HEK293T (cell line): ENCODE measurements at places on chromosomes 7 and 10.

GRCh38 chr7:75987805-75988567, 6.4 kb downstream of the TMEM120A start:
- no peak for DNase-seq

DNA sequence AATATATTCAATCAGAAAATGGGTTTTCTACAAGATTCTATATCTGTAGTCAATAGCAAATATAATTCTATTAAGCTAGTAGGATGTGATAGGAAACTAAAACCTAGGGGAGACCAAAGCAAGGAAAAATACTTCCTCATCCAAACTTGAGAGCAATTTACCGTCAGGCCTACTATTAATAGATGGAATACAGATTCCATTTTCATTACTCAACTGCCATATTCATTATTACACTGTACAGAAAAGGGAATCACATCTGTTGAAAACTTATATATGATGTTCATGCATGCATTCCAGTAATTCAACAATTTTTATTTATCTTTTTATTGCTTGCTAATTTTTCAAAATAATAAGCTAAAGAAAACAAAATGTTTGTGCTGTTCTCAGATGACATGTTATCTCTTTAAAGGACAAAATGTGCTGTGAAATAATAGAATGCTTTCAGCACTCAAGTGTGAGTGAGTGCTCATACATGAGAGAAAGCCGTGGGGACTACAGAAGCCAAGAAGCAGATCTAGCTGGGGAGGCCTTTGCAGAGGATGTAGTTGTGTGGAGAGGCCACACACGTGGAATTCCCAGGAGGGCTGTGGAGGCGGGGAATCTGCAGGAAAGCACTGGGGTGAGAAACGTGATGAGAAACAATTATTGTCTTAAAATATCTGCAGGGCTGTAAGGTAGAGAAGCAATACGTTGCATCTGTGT, 110.0 kb downstream of the EGFR start:
- peak; percentile 15 for DNase-seq

DNA sequence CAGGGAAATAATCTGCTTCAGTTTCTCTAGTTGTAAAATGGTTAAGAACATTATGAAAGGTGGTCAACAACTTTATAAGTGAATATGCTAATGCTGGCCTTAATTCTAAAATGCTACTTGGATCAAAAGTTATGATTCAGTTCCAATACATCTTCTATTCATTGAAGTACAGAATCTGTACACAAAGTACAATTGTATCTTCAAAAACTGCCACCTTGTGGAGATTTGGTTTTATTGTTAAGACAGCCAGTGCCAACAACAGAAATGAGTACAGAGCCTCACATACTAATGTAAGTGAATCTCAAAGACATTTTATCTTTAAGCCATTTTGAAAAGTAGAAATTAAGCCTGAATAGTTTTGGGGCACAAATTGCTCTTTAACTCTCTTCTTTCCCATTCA, 194.0 kb downstream of the CFTR start:
- no peak for DNase-seq

DNA sequence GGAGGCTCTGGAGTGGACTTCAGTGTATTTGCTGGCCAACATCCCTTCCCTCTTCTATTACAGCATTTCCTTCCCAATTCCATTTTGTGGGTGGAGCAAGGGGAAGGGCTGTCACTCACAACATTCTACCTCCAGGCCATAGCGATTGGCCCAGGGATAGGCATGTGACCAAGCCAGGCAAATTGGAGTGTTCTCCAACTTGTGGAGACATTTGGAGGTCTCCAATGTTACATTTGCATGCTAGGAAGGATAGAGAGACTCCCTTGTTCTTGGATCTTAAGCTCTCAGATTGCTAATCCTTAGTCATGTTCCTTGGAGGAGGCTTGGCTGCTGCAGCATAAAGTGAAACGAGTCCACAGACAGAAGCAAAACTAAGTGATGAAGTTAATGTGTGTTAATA, 95.6 kb upstream of the KIF5B start:
- no peak for DNase-seq

DNA sequence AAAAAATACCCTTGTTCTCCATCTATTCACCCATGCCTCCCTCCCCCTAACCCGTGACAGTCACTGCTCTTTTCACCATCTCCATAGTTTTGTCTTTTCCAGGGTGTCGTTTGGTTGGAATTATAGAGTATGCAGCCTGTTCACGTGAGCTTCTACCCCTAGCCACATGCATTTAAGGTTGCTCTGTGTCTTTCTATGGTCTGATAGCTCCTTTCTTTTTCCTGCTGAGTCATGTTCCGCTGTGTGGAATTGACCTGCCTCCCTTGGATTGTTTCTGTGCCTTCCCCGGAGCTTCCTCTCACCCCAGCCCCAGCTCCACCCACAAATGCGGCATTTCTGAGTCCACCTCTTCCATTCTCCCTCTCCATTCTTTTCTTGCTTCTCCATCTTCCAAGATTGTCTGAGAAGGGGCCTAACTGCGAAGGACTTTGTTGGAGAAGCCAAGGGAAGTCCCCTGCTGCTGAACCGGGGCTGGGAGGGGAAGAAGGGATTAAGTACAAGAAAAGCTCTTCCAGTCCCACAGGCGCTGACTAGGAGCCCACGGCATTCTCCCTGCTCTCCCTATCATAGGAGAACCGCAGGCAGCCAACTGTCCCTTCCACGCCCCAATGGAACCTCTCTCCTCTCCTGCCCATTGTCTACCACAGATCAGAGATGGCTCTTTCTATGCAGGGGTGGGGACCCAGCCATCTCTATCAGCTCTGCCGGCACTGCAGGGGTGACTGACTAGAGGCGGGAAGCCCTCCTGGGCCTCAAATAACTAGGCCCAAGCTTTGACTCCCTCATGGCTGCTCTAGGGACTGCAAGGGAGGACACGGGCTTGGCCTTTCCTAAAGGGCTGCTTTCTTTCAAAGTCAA, 87.5 kb upstream of the ANLN start:
- no peak for DNase-seq

DNA sequence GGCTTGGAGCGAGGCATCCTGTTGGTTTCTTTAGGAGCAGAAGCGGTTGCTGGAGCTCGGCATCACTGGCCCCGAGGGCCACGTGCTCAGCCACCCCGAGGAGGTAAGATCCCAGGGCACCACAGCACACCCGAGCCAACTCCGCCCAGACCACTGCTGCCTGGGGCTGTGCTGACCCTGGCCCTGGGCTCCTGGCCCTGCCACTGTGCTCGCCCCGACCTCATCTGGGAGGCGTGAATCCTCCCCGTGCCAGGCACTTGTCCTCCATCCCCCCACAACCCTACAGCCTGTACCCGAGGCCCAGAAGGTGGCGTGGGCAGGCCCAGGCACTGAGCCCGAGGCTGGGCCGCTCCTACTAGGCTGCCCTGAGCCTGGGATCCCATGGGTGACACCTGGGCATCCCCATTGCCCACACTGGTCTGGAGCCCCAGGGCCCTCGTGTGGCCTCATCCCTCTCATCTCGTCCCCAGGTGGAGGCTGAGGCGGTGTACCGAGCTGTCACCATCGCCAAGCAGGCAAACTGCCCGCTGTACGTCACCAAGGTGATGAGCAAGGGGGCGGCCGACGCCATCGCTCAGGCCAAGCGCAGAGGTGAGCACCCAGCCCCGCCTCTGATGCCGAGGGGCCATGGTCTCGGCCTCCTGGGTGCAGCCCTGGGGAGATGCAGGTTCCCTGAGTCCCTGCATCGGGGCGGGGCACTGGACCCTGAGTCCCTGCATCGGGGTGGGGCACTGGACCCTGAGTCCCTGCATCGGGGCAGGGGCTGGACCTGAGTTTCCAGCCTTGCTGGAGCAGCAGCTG, 11.8 kb downstream of the DPYSL4 start:
- DNase-seq = no peak

- no peak for DNase-seq
Measured at GRCh38 chr10:75932921-75933320, 501.5 kb downstream of the LRMDA start.

DNA sequence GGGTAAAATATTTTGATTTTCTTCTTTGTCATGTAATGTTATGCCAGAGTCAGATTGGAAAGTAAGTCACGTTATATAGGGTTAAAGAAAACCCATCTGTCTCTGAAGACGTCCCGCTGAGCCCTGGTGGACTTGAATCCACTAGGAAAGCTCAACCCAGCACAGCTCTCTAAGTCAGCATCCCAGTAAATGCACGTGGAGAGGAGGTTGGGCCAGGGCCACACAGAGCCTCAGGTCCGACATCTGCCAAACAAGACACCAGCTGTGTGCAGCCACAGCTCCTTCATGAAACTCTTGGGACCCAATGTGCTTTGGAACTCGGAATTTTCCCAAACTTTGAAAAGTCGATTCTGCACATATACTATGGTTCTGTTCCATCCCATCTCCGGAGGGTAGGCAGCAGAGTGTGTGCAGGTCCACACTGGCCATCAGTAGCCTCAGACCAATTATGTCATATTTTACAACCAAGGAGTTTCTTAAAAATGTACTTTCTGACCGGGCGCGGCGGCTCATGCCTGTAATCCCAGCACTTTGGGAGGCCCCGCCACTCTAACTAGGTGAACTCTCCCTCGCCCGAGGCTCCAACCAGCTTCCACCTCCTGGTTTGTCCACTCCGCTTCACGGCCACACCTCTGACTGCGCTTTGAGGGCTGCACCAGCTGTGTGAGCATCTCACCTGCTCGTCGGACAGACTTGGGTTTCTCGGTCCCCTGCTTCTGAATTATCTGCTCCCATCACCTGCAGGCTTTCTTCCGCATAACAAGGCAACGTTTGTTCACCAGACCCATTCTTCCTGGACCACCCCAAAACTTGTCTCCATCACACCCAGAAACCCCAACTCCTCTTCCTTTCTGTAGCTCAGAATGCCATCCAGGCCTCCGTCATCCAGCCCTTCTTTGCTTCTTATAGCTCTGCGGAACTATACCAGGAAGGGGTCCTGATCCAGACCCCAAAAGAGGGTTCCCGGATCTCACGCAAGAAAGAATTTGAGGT, 29.7 kb upstream of the DNAJB6 start:
- DNase-seq = no peak

DNA sequence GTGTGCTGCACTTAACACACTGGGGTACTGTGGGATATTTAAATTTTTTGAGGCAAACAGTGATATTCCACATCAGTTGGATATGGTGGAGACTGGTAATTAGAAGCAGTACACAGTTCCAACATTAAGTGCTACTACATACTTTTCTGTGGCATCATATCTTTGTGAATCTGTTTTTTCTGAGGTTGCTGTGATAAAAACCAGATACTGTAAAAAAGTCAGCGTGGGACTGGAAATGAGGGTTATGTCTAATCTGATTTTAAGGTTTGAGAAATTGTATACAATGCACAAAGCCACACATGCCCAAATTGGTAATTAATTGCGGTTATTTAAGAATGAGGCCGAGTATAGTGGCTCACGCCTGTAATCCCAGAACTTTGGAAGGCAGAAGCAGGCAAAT, 41.2 kb downstream of the TBC1D12 start:
- no peak for DNase-seq

GRCh38 chr7:28149291-28150101, 31.1 kb downstream of the JAZF1 start:
- no peak for DNase-seq

- no peak for DNase-seq
Measured at GRCh38 chr7:129147731-129148130, 3.2 kb downstream of the TSPAN33 start.

DNA sequence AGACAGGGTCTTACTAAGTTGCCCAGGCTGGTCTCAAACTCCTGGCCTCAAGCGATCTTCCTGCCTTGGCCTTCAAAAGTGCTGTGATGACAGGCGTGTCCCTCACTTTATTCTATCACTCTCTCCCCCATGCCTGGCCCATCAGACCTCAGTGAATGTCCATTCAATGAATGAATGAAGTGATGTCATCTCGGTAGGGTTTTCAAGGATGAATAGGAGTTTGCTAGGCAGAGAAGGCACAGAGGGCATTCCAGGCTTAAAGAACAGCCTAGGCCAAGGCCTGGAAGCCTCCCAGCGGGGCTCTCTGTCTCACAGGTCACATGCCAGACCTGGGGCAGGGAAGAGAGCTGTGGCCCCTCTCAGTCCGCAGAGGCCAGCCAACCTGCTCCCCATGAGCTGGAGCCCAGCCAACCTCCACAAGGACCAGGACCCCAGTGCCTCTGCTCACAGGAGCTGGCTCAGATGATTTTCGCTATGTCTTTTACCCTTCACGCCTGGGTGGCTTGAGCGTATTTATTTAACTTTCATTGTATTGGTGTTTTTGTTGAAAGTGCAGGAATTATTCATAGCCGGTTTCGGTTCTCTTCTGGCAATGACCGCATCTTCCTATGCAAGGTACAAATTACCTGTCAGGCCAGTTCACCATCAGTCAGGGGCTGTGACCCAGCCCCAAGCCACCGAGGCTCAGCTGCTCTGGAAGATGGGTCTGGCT, 11.8 kb upstream of the TNRC18 start:
- no peak for DNase-seq

DNA sequence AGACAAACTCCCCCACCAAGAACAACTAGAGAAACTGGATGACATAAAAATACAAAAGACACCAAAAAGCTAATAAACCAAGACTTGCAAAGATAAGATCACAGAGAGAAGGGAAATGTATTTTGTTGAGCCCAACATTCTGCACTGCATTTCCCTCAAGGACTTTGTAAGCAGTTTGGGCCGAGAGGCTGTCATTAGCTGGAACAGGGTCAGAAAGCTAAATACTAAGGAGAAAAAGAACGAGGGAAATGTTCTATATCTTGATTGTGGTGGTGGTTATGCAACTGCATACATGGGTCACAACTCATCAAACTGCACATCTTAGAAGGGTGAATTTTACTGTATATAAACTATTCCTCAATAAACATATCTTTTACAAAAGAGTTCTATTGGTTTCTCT, 315.0 kb downstream of the IPMK start:
- no peak for DNase-seq

GRCh38 chr7:84207025-84207424, 12.4 kb upstream of the SEMA3A start:
- DNase-seq = no peak

DNA sequence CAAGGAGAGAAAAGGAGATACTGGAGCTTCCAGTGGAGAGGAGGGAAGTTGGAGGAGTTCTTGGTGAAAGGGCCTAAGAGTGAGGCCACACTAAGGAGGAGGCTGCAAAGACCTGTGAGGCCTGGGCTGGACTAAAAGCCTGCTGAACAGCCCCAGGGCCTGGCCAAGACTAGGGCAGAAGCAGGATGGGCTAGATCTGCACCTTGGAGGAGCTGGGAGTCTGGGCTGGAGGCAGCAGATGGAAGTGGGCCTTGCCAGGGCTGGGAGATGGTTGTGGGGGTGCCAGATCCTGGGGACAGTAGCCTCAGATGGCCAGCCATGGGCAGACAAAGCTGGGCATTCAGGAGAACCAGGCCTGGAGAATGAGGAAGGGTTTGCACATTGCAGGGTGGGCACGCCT, 6.5 kb upstream of the PURB start:
- no peak for DNase-seq

DNA sequence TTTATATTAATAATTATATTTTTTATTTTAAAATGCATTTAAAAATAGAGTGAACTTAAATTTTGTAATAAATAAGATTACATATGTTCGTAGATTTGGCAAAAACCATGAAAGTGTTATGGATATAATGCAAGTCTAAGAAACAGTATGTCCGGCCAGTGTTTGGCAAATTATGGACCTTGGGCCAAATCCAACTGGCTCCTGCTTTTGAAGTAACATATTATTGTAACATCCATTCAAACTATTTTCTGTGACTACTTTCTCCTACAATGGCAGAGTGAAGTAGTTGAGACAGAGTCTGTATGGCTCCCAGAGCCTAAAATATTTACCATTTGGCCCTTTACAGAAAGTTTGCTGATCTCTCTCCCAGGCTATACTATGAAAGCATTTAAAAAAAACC, 38.9 kb downstream of the TMEM229A start:
- no peak for DNase-seq

GRCh38 chr7:139727151-139727705, 50.6 kb downstream of the HIPK2 start:
- DNase-seq = no peak

- DNase-seq = no peak
Measured at GRCh38 chr7:45402480-45403218, 171.5 kb upstream of the ADCY1 start.
